HCT116 (cell line): ENCODE measurements at places on chromosomes 11 and 22. TPM values are rescaled to one million over a fixed set of nuclear protein-coding genes. Genes with fewer than 3 reads are reported as not detected.

Gene LMNTD2
- total RNA-seq = 9.5 TPM

Gene CATSPERZ
- total RNA-seq = 1.7 TPM

Gene PHF21B
- total RNA-seq = not detected

Gene FOLH1
- total RNA-seq = not detected

Gene OR56A4
- not detected for total RNA-seq

Gene BTBD18
- not detected for total RNA-seq

Gene RIMBP3C
- 0.15 TPM for total RNA-seq

Gene CXCR5
- total RNA-seq = not detected

GRCh38 chr22:39905687-39906086 lies 4.8 kb downstream of the GRAP2 start:
- no peaks in the 10 kb centered on the region for H3K36me3 ChIP-seq
- peaks cover 67% of the 10 kb centered on the region for H3K27me3 ChIP-seq
- H3K27ac ChIP-seq = no peak overlapping the region
- H3K4me3 ChIP-seq = no peak overlapping the region
- no peaks in the 10 kb centered on the region for H3K4me1 ChIP-seq
- DNase-seq = no peak

DNA sequence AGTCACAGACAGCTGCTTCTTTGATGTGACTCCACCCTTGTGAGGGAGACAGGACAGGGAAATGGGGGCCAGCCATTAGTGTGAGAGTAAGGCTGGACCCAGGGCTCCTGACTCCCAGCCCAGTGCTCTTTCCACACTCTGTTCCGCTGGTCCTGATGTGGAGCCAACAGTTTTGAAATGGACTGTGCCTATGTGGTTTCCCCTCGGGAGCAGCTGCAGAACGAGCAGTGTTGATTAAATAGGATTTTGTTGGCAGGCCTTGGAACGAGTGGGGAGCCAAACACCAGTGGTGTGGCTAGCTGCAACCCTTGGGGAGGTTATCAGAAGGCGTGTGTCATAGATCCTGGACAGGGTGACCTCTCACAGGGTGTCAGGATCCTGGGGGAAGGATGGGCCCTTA lies 66.5 kb upstream of the AMPD3 start:
- H3K27ac ChIP-seq = no peak overlapping the region
- H3K27me3 ChIP-seq = no peaks in the 10 kb centered on the region
- DNase-seq = no peak
- no peak overlapping the region for H3K4me3 ChIP-seq
- H3K36me3 ChIP-seq = no peaks in the 10 kb centered on the region

GRCh38 chr11:111089759-111090158 lies 155.8 kb upstream of the POU2AF2 start:
- DNase-seq = no peak
- H3K4me3 ChIP-seq = no peak overlapping the region
- no peak overlapping the region for H3K27ac ChIP-seq
- H3K4me1 ChIP-seq = no peaks in the 10 kb centered on the region
- no peaks in the 10 kb centered on the region for H3K36me3 ChIP-seq

DNA sequence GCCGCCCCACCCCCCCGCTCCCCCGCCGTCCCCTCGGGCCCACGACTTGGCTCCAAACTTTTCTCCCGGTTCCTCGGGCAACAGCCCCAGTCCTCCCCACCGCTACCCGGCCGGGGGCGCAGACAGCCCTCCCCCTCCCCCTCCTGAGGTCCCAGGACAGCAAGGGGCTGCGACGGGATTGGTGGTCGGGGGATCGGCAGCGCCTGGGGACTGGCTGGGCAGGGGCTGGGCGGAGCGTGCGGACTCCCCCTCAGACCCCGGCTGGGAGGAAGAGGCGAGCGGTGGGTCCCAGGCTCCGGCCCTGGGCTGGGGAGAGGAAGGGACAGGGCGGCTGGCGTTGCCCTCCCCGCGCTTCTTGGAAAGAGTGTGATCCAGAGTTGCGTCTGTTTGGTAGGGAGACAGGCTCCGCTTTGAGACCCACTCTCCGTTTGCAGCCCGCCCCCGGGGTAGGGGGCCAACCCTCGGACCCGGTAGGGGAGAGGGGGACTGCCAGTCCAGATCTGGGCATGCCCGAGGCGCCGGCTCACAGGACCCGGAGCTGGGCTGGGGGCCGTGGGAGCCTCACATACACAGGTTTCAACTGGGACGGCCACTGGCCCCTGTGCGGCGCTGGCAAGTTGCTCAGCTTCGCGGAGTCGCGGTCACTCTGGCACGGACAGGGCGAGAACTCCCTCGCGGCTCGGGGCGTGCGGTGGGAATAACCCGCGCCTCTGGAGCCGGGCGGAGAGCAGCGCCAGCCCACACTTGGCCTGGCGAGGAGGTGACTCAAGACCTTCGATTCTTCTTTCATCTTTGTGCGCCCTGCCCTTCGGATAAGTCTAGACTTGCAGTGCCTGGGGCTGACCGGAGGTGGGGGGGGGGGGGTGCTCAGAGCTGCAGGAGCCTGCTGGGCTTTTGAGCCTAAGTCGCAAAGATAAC lies 999 bp downstream of the TSKU start:
- H3K27me3 ChIP-seq = no peaks in the 10 kb centered on the region
- peak overlapping the region; percentile 91 for H3K4me3 ChIP-seq
- DNase-seq = peak; percentile 55

- DNase-seq = no peak
- H3K4me3 ChIP-seq = no peak overlapping the region
- H3K27ac ChIP-seq = no peak overlapping the region
- H3K36me3 ChIP-seq = no peaks in the 10 kb centered on the region
- no peaks in the 10 kb centered on the region for H3K4me1 ChIP-seq
Observed at GRCh38 chr11:102626676-102627075, 1.5 kb upstream of the MMP20 start.

DNA sequence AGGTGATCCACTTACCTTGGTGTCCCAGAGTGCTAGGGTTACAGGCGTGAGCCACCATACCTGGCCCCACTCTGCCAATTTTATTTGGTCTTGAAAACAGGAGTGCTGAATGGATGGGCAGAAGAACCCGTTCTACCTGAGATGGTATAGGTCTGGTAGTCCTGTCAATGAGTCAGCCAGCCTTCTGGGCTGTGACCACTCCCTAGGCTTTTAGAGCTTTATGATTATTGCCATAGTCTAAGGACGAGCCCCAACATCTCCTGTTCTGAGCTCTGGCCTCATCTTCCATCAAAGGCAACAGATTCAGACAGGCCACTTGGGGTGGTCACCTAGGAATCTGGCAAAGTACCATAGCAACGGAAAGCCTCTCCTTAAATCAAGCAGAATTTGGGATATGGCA lies 11.5 kb downstream of the ZDHHC5 start:
- DNase-seq = no peak
- no peaks in the 10 kb centered on the region for H3K27me3 ChIP-seq
- H3K4me3 ChIP-seq = no peak overlapping the region
- H3K36me3 ChIP-seq = peaks cover 37% of the 10 kb centered on the region; the same call in 1 of the 2 replicates
- H3K27ac ChIP-seq = no peak overlapping the region

DNA sequence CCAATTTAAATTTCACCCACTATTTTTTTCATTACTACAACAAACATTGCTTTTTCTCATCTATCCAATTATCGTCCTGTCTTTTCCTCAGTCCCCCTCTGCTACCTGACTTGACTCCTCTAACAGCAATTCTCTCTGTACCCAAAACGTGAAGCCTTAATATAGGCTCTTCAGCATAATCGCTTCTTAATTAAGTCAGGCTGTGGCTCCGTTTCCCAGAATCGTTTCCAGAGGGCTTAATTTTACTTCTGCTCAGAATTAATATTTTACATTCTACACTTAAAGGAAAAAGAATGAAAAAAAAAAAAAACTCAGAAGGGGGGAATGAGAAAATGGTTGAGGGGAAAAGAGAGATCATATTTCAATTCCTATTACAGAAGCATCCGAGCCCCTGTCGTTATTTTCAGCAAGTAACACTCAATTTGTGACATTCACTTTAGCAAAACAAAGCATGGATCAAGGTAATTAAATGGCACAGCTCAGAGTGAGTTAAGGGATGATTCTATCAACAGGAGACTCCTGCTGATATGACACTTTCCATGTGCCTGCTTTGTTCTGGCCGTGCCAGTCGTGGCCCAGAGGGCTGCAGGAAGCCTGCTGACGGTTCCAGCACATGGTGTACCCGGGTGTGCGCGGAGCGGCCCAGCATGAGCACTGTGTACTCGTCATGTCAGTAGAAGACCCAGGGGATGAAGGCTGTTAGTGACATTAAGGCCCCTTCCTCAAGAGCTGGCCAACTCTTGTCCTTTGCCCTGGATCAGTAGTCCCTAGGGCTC lies 272.5 kb downstream of the NTM start:
- H3K4me1 ChIP-seq = no peaks in the 10 kb centered on the region
- no peaks in the 10 kb centered on the region for H3K36me3 ChIP-seq
- no peak overlapping the region for H3K27ac ChIP-seq
- H3K27me3 ChIP-seq = no peaks in the 10 kb centered on the region

GRCh38 chr11:100825626-100826025 lies 138.5 kb downstream of the ARHGAP42 start:
- no peak overlapping the region for H3K27ac ChIP-seq
- H3K4me1 ChIP-seq = peaks cover 19% of the 10 kb centered on the region
- H3K27me3 ChIP-seq = no peaks in the 10 kb centered on the region
- H3K4me3 ChIP-seq = no peak overlapping the region
- no peaks in the 10 kb centered on the region for H3K36me3 ChIP-seq

GRCh38 chr11:801097-801780 lies 3.2 kb upstream of the SLC25A22 start:
- H3K36me3 ChIP-seq = peaks cover 9% of the 10 kb centered on the region; the same call in 1 of the 2 replicates
- H3K4me3 ChIP-seq = no peak overlapping the region
- no peak for DNase-seq
- no peaks in the 10 kb centered on the region for H3K27me3 ChIP-seq
- H3K4me1 ChIP-seq = peaks cover 29% of the 10 kb centered on the region

- H3K27me3 ChIP-seq = no peaks in the 10 kb centered on the region
- no peak overlapping the region for H3K27ac ChIP-seq
- no peaks in the 10 kb centered on the region for H3K4me1 ChIP-seq
Observed at GRCh38 chr11:92311616-92312449, 87.2 kb downstream of the FAT3 start.

DNA sequence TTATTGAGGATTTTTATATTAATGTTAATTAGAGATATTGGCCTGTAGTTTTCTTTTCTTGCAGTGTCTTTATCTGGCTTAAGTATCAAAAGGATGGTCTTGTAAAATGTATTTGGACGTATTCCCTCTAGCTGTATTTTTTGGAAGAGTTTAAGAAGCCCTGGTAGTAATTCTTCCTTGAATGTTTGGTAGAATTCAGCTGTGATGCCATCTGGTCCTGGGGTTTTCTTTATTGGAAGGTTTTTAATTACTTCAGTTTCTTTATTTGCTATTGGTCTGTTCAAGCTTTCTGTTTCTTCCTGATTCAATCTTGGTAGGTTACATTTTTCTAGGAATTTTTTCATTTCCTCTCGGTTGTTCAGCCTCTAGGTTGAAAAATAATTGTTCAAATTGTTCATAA lies 255.0 kb upstream of the TBCEL start:
- peaks cover 9% of the 10 kb centered on the region for H3K4me1 ChIP-seq
- H3K27me3 ChIP-seq = no peaks in the 10 kb centered on the region
- DNase-seq = no peak
- H3K4me3 ChIP-seq = no peak overlapping the region

DNA sequence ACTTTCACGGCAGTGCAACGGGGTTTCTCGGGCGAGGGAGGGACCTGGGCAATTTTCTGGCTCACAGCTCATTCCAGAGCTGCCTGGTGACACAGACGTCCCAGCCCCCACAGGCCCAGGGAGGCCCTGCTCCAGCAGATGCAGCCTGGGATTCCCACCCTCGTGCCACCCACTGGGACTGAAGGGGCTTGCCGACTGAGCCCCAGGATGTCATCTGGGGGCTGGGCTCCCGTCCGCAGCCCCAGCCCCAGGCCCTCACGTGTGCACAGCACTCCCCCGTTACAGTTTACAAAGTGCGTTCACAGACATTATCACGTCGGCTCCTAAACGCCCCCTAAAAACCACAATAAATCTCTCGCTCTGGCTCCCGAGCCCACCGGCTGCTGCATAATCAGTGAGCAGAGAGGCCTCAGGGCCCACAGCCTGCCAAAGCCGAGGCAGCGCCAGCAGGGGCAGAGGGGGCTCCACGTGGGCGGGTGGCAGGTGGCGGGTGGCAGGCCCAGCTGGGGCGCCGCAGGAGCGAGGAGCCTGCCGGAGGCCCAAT lies 76.9 kb upstream of the TCF20 start:
- no peak overlapping the region for H3K4me3 ChIP-seq
- peaks cover 9% of the 10 kb centered on the region for H3K4me1 ChIP-seq
- H3K27me3 ChIP-seq = no peaks in the 10 kb centered on the region
- H3K36me3 ChIP-seq = no peaks in the 10 kb centered on the region

GRCh38 chr22:29788339-29789279 lies 21.4 kb downstream of the UQCR10 start:
- no peaks in the 10 kb centered on the region for H3K4me1 ChIP-seq
- no peak for DNase-seq
- no peak overlapping the region for H3K4me3 ChIP-seq
- no peaks in the 10 kb centered on the region for H3K27me3 ChIP-seq

- H3K4me1 ChIP-seq = no peaks in the 10 kb centered on the region
- H3K27ac ChIP-seq = no peak overlapping the region
- no peaks in the 10 kb centered on the region for H3K36me3 ChIP-seq
- H3K27me3 ChIP-seq = no peaks in the 10 kb centered on the region
- H3K4me3 ChIP-seq = no peak overlapping the region
Observed at GRCh38 chr11:99325847-99326246, 305.1 kb downstream of the CNTN5 start.

DNA sequence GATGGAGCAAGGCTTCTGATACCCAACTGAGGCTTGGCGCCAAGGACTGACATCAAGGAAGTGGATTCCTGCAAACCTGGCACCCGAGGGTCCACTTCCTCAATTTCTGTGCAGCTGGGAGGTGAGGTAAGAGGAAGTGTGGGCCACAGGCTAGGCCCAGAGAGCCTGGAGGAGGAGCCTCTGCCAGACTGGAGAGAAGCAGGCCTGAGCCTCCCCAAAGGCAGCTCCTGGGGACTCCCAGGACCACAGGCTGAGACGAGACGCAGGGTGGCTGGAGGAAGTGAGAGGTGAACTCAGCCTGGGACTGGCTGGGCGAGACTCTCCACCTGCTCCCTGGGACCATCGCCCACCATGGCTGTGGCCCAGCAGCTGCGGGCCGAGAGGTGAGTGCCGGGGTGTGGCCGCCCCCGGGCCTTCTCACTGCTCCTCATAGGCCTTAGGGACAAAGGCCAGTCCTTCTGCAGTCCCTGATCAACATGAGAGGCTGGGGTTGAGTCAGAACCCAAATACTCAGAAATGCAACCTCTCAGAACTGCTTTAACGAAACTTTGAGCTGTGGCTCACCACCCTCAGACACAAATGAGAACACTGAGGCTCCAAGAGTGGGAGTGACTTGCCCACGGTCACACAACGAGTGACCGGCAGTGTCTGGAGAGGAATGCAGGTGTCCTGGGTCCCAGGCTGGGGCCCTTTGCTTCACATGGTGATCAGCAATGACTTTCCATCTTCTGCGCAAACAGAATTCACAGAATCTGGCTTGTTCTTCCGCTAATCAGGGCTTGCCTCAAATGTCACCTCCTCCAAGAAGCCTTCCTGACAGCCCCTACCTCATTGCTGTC lies at the start of gene NCF4:
Gene NCF4, plus strand, starts transcription at position 186 of the 839 bp plus-strand sequence. Its CDS starts 166 bp downstream, at position 352.
- H3K36me3 ChIP-seq = no peaks in the 10 kb centered on the region
- DNase-seq = no peak
- H3K27me3 ChIP-seq = peaks cover 8% of the 10 kb centered on the region; the same call in 1 of the 2 replicates
- no peak within 1 kb of the TSS; the same call in 1 of the 2 replicates for H3K27ac ChIP-seq

DNA sequence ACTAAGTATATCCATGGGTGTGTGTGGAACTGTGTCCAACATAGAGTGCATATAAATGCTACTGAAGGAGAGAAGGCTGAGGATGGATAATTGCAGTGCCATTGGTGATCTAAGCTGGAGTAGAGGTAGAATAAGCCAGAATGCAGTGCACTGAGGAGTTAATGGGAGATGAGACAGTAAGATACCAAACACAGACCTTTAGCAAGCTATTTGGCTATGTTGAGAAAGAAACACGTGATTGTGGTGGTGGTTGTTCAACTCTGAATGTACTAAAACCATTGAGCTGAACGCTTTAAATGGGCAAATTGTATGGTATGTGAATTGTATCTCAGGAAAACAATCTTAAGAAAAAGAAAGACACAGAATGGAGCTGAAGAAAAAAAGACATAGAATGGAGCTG lies 22.8 kb downstream of the JAML start:
- no peak for DNase-seq
- peaks cover 9% of the 10 kb centered on the region for H3K4me1 ChIP-seq
- no peaks in the 10 kb centered on the region for H3K36me3 ChIP-seq
